ENCODE measurements at places on chromosomes 12 and 14. TPM values are rescaled to one million over a fixed set of nuclear protein-coding genes. Genes with fewer than 3 reads are reported as not detected.

GRCh38 chr14:102180248-102180998 lies 40.7 kb downstream of the WDR20 start:
- no peak for DNase-seq

The C12orf54 gene
- not detected for total RNA-seq

DNA sequence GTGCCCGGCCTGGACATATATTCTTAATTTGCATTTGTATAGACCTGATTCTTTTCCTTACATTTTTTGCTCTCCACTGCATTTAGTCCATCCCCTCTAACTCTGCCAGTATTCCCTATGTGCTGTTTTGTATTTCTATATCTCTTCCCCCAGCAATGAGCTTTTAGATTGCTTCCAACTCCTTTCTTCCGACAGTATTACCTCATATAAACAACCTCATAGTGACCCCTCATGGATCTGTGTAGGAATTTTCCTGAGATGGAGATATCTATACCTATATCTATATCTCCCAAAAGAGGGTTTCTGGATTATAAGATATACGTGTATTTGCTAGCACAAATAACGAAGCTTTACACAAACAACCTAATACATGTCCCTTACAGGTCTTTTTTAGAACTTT lies 161.9 kb downstream of the CRADD start:
- no peak for DNase-seq

The CD163 gene
- total RNA-seq = not detected

GRCh38 chr12:41903014-41903708 lies 241.5 kb downstream of the GXYLT1 start:
- no peak for DNase-seq

DNA sequence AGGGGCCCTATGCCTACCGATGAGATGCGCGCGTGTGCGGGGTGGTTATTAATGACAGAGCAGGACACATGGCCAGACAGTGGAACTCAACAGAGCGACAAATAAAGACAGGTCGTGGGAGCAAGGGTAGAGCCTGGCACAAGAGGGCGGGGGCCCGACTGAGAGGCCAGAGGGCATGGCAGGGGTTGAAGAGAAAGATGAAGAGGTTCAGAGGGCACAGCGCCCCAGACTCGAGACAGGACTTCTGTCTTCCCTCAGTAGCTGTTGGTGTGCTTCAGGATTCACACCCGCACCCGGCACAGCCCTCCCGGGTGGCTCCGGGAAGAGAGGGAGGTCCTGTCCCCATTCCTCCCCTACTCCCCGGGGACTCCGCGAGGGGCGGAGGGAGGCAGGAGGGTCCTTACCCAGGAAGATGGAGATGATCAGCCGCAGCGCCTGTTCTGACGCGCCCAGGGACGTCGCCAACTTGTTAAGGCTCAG lies 366 bp downstream of the LPCAT3 start:
- DNase-seq = no peak
